ENCODE measurements at places on chromosomes 12 and 14. TPM values are rescaled to one million over a fixed set of nuclear protein-coding genes. Genes with fewer than 3 reads are reported as not detected.

Gene LRCOL1
- not detected for polyA plus RNA-seq

DNA sequence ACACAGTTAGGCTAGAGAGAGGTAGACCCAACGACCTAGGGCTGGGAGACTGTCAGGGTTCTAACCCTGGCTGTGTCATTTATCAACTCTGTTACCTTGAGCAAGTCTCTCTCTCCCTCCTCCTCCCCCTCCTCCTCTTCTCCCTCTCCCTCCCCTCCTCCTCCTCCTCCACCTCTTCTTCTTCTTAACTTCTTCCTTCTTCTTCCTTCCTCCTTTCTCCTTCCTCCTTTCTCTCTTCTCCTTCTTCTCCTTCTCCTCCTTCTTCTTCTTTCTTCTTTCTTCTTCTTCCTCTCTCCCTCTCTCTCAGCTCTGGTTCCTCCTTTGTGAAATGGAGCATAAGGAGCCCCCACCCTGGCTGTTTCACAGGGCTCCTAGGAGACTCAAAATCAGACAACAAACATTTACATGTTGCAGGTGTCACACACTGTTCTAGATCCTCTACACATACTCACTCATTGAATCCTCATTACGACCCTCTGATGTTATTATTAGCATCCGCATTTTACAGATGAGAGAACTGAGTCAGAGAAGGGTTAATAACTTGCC is 2.2 kb upstream of the KCNH3 start:
- DNase-seq, result no peak

DNA sequence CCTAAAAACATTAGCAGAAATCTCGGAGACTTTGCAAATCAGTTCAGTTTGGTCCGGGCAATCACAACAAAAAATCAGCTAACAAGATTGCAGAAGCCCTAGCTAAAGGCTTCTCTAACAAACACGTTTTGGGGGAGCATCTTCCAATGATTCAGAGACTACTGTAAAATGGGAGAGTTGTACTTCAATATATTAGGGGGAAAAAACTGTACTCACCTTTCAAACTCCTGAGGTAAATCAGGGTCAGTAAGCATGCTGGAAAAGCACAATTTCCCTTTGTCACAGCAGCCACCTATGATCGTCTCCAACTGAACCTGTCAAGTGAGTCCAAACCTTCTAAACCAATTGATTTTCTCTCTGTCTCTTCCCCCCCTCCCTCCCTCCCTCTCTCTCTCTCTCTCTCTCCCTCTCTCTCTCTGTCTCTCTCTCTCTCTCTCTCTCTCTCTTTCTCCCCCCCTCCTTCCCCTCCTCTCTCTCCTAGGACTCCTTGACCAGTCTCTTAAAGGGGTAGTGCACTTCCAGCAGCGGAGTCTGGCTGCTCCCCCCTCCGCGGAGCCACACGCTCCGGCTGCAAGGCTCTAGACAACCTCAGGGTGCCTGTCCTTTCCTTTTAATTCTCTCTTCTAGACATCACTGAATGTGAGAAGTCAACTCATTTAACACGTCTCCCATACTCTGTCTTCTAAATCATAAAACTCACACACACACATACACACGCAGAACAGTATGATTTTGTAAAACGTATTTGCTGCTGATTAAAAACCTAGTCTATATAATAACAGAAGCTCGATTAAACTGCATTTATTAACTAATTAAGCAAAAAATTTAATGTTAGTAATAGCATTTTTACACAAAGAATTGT is at the start of gene SOX5:
Gene SOX5, minus strand, starts transcription at position 323 of the 862 bp plus-strand sequence. Its CDS starts 69 bp downstream, at position 254.
- peak; percentile 31 for DNase-seq

Gene ARHGEF40
- polyA plus RNA-seq, result 65.8 TPM

All from muscle of arm (tissue), 14 donors.